ENCODE measurements at places on chromosomes 16 and 17.

DNA sequence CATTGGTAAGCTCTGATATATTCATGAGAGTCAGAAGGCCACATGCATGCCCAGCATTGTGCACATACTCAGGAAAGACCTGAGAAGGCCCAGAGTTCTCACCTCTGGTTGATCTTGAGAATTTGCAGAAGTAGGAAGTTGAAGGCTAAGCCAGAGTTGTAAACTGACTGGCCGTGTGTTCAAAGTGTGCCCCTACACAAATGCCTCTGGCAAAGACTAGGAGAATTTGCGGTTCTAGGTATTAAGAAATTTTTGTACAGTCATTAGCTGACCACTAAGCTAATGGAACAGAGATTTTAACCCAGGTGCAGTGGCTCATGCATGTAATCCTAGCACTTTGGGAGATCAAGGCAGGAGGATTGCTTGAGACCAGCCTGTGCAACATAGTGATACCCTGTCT, 25.0 kb downstream of the FBXL20 start:
- no peak for DNase-seq

DNA sequence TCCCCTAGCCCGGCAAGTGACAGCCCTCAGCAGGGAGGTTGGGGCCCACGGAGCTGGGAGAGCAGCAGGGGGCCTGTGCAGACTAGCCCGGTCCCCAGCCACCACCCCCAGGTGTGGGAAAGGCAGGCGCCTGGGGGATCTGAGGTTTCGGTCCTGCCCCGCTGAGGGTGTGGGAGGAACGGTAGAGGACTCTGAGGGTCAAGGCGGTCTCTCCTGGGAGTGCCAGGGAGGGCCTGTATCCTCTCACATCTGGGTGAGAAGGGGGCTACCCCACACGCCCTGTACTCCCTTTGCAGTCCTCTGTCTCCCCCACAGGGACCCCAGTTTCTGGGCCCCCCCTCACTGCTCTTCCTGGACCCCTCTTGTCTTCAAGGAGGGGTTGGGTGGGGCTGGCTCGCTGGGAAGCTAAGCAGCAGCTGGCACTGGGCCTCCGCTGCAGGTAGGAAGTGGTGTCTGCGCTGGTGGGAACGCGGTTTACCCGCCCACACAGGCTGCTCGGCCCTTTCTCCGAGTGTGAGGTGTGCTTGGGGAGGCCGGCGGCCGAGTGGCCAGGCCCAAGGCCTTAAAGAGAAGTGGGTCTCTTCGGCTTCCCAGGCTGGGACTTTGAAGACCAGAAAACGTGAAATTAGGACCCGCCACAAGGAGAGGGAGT, 15.4 kb downstream of the CD7 start:
- no peak for DNase-seq

DNA sequence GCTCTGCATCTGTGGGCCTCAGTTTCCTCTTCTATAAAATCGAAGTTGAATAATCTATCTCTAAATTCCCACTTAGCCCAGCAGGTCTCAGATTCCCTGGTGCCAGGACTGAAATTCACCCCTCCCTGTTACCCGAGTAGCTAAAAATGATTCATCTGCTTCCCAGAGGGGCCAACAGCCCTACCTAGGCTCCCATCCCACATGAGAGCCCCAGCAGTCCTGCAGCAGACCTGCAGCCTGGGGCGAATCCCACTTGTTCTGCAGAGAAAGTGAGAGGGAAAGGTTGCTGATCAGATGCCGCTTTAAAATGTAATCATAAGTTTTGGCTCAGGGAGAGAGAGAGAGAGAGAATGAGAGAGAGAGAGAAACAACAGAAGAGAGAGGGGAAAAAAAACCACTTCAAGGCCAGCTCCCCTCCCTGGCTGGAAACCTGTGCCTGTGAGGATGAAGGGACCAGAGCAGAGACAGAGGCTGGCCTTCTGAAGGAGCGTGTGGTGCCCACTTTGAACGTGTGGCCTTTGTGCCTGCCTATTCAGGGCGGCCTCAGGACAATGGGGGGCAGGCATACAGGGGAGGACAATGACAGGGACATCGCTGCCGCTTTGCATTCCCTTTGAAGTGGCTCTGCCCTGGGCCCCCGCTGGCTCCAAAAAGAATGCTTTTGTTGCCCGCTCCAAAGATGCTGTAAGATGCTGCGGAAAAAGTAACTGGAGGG, 85.2 kb upstream of the NKD1 start:
- no peak for DNase-seq

DNA sequence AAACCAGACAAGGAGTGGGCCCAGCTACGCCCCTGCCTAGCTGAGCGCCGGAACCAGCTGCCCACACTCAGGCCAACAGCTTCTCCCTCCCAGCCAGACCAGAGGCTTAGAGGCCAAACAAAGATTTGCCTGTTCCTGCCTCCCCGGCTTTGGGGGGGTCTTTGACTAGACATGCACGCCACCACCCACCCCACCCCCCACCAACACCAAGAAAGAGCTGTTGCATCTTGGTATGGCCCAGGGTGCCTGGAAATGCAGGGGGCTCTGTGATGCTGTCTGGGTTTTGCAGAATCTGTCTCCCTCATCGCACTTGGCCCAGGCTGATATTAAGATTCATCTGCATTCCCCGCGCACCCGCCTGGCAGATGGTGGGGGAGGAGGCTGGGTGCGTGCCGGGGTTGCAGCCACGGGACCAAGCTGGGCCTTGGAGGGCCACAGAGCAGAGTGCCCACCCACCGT, 1.3 kb upstream of the NXPH3 start:
- DNase-seq = peak; percentile 83

DNA sequence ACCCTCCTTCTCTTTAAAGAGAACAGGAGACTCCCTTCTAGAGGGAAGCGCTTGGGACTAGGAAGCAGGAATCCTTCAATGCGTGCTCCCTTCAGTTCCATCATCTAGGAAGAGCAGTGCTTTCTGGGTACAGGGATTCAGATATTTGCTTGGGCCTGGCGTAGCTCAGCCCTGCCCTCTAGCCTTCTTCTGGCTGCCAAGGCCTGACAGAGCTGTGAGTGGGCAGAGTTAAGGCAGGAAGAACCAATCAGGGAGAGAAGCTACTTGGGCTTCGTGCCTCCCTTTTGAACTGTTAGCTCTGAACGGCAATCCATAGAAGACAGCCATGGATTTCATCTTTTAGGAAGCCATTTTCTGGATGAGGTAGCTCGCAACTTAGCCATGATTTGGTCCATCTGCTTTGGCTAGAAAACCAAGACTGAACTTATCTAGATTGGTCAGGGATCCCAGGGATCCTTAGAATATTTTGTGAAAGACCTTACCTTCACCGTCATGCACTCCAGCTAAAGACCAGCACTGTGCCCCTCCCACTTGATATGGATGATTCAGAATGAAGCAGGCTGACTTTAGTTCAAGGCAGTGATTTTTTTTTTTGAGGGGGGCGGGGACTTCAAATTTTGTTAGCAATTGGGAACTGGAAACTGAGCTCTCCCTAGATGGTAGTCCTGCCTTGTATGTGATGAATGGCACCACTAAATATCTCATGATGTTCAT, 2.5 kb upstream of the CORO6 start:
- no peak for DNase-seq

GRCh38 chr17:16923904-16924695, 47.8 kb downstream of the TNFRSF13B start:
- no peak for DNase-seq

DNA sequence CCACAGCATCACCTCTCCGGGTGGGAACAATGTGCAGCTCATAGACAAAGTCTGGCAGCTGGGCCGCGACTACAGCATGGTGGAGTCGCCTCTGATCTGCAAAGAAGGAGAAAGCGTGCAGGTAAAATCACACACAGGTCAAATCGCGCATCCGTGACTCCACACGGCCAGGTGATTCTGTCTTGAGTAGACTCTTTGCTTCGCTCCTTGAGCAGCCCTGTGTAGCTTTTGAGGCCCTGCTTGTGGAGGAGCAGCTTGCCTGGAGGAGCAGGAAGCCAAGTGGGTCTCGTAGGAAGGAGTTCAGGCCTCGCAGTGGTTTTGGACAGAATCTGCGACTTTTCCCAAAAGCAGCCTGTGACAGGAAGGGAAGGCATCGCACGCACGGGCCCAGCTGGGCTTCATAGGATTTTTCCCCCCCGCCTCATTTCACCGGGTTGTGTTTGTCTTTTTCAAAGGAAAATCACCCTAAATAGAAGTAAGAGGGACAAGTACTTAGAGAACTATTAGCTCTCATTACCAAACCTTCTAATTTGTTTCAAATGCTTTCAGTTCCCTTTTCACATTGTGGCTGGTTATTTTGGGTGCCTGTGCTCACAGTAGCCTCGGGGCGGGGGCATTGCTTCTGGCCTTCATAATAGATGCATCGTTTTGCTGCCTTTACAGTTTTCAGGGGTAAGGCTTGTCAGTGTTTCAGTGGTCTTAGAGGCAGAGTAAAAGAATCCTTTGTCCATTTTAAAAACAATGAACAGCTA, 71.5 kb downstream of the SEC14L1 start:
- no peak for DNase-seq
